ENCODE measurements at places on chromosomes 4 and X. TPM values are rescaled to one million over a fixed set of nuclear protein-coding genes. Genes with fewer than 3 reads are reported as not detected.

- peaks cover 3% of the 10 kb centered on the region for H3K4me1 ChIP-seq
- DNase-seq, result no peak
- H3K36me3 ChIP-seq, result no peaks in the 10 kb centered on the region
- H3K4me3 ChIP-seq, result no peak overlapping the region
- no peaks in the 10 kb centered on the region for H3K27me3 ChIP-seq
- H3K27ac ChIP-seq, result no peak overlapping the region
Measured at GRCh38 chr4:174036111-174036510, 247.4 kb downstream of the FBXO8 start.

The RGN gene
- 4.0 TPM for total RNA-seq

- no peak overlapping the region for H3K27ac ChIP-seq
- H3K36me3 ChIP-seq, result no peaks in the 10 kb centered on the region
Measured at GRCh38 chr4:159823743-159824142, 720.9 kb downstream of the RAPGEF2 start.

The NAA11 gene
- not detected for total RNA-seq

GRCh38 chr4:40745285-40745984 lies 4.3 kb upstream of the NSUN7 start:
- H3K4me3 ChIP-seq, result no peak overlapping the region
- H3K4me1 ChIP-seq, result no peaks in the 10 kb centered on the region
- DNase-seq, result no peak
- no peaks in the 10 kb centered on the region for H3K27me3 ChIP-seq
- no peak overlapping the region for H3K27ac ChIP-seq
- no peaks in the 10 kb centered on the region for H3K36me3 ChIP-seq

The EPHA5 gene
- total RNA-seq, result 0.11 TPM

The HCFC1 gene
- 117 TPM for total RNA-seq

GRCh38 chr4:75321484-75321883 lies 192.7 kb downstream of the RCHY1 start:
- H3K4me1 ChIP-seq, result no peaks in the 10 kb centered on the region
- peaks cover 1% of the 10 kb centered on the region for H3K27me3 ChIP-seq
- no peaks in the 10 kb centered on the region for H3K36me3 ChIP-seq

The HS3ST1 gene
- 1.7 TPM for total RNA-seq

GRCh38 chr4:151653548-151653918 lies 107.3 kb downstream of the GATB start:
- no peaks in the 10 kb centered on the region for H3K27me3 ChIP-seq
- H3K4me3 ChIP-seq, result no peak overlapping the region
- no peak overlapping the region for H3K27ac ChIP-seq
- H3K4me1 ChIP-seq, result no peaks in the 10 kb centered on the region
- peaks cover 17% of the 10 kb centered on the region for H3K36me3 ChIP-seq

The ABCG2 gene
- total RNA-seq, result 3.4 TPM

GRCh38 chrX:21747558-21747957 lies 10.4 kb downstream of the SMPX start:
- no peaks in the 10 kb centered on the region for H3K36me3 ChIP-seq
- no peak overlapping the region for H3K27ac ChIP-seq

Data from H1 (cell line).